Stimulated activated CD4-positive, alpha-beta T cell treated with anti-CD3 and anti-CD28 coated beads, Interleukin-12 subunit alpha, Interleukin-12 subunit beta, amount 100 ng/mL, for 48 hours (primary cell): ENCODE measurements at places on chromosomes 4 and X.

DNA sequence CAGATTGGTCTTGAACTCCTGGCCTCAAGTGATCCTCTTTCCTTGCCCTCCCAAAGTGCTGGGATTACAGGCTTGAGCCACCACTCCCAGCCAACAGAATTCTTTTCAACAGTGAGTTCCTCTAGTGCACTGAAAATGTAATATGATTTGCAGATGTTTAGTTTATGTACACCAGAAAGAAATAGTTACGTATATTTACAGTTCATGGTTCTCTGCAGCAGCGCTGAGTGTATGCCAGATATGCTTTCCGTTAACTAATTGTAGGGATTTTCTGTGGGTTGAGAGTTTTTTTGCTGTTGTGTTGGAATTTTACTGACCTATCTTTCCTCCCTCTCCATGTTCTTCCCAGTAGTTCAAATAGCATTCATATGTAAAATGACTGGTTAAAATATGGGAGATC lies 44.0 kb downstream of the GAB1 start:
- no peak for DNase-seq

DNA sequence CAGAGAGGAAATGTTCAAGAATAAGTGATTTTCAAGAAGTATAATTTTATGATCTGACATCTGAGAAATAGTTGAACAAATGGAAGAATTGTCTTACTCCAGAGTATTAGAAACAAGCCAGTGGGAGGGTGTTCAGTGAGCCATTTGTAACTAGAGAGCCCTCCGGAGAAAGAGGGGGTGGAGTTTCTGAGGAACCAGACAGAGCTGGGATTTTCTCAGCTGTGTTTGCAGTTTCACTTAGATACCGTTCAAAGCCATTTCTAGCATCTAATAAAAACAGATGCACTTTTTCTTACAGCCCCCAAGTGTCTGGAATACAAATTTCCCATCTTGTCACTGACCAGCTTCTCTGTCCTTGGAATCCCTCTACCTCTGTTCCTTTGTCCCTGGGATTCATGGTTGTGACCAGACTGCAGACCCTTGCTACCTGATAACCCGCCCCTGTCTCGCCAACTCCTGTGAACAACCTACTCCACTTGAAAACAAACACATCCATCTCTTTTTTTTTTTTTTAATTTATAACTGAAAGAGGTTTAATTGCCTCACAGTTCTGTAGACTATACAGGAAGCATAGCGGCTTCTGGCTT lies 132.8 kb upstream of the KLF3 start:
- no peak for DNase-seq

DNA sequence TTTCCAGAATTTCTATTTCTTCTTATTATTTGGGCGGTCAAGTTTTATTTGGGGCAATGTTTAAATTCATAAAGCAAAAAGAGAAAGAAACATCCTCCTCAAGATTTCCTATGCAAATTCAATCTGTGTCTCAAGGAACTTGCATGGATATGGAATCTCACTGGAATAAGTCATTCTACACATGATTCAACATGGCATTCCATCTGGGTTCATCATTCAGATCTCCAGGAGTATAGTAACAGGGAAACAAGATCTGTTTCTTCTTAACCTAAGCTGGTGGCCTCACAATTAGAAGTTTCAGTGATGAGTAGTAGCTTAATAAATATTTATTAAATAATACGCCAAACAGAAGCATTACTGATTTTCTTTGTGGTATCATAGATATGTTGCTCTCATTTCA lies 19.8 kb downstream of the KLHL34 start:
- no peak for DNase-seq

DNA sequence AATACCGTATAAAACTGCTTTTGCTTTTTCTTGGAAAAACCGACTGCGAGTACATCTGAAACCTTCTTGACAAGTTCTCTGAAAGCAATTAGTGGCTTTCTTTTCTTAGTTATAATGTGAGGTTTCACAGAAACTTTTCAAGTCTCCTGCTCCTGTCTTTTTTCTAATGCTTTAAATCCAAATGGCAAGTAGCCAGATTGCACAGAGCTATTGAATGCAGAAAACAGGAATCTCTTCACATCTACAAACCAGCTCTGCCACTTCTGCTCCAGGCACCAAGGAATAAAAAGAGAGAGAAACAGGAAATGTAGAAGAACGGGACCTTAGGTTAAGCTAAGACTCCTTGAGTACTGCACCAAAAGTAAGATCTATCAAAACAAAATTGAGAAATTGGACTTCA lies 267.3 kb upstream of the TET2 start:
- DNase-seq = no peak

- no peak for DNase-seq
Observed at GRCh38 chrX:13288671-13289070, 31.2 kb downstream of the ATXN3L start.

DNA sequence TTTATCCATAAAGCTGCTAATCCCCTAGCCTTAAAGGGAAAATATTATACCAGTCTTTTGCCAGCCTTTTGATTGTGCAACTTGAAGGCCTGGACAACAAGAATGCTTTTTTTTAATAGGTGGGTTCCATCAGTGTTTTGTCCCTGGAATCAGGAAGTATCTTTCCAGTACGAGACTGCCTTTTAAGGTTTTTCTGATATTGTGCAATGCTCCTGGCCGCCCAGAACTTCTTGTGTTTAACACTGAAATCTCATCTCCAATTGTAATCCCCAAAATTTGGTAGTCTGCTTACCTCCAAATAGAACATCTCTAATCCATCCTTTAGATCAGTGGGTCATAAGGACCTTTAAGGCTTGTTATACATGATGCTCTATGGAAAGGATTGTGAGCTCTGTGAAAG lies 256.7 kb downstream of the NAF1 start:
- DNase-seq = no peak

GRCh38 chr4:158006990-158007389 lies 165.8 kb downstream of the GASK1B start:
- DNase-seq = no peak

GRCh38 chr4:128346054-128346716 lies 58.6 kb upstream of the PGRMC2 start:
- no peak for DNase-seq

DNA sequence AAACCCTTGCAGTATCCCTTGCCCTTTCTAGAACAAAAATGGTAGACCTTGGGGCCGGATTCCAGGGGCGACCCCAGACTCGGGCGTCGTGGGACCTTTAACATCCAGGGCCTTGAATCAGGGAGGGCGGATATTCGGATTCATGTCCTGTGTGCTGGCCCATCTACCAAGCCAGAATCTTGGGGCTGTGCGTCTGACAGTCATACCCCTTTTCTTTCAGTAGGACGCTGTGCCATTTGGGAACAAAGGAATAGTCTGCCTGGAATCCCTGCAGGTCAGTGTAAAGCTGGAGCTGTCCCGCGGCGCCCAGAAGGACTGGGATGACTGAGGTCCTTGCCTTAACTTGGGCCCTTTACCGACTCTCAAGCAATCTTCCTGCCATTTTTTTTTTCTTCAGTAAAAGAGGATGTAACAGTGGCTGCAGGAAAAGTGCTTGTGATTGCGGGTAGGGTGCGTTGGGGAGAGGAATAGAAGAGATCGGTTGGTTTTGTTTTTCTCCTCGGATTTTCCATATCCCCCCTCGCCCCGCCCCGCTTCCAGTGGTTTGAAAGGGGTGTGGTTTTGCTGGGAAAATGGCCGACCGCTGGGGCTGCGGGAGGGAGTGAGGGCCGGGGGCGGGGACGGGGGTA lies 518 bp downstream of the ARMCX1 start:
- DNase-seq = no peak

DNA sequence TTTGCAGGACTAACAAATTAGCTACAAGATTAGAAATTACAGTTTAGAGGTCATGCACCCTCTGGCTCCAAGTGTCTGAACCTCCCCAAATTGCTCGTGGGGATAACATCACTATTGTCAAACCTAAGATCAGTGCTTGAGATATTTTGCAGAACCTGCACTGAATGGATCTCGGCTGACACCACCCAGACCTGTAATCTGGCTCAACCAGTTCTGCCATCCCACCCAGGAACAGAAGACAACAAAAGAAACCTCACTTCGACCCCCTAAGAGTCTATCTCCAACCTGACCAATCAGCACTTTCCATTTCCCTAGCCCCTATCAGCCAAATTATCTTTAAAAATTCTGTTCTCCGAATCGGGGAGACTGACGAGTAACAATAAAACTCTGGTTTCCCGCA lies 318.7 kb downstream of the NAP1L3 start:
- no peak for DNase-seq

GRCh38 chr4:80266902-80267380 lies 477 bp downstream of the FGF5 start:
- no peak for DNase-seq

- DNase-seq = no peak
Observed at GRCh38 chr4:69471639-69472038, 24.1 kb downstream of the UGT2B4 start.

GRCh38 chrX:12118134-12118533 lies 20.1 kb upstream of the FRMPD4 start:
- no peak for DNase-seq

DNA sequence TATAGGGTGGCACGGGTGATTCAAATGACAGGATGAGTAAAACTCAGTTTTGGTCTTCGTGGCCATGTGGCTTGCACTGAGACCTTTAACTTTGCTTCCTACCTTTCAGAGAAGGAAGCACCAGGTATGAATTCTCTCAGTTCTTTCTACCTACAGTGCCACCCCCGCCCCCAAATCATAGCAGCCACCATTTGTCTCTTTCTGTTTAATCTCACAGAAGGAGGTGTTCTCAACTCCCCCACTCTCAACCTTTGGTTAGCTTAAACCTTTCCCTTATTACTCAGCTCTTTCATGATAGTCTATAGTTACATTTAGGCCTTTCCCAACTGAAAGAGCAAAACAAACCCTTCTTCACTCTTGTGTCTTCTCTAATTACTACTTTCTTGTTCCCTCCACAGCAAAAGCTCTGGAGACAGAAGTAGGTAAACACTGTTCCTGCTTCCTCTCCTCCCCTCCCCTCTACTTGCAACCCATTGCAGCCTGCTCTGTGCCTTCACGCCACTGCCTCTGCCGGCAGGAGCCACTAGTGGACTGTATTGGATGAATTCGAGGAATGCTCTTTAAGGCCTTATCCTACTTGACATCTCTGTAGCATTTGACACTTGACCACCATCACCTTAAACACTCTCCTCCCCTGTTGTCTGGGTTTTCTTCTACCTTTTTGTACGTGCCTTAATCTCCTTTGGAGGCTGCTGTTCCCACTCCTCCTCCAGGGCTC lies 123.7 kb downstream of the AFF1 start:
- DNase-seq = peak; percentile 41

GRCh38 chr4:86641516-86642090 lies 47.5 kb downstream of the PTPN13 start:
- no peak for DNase-seq

- no peak for DNase-seq
Observed at GRCh38 chr4:41322617-41323016, 65.9 kb downstream of the UCHL1 start.

- no peak for DNase-seq
Observed at GRCh38 chr4:164892018-164892417, 15.0 kb downstream of the APELA start.

- no peak for DNase-seq
Observed at GRCh38 chr4:9970399-9971011, 50.8 kb downstream of the SLC2A9 start.

DNA sequence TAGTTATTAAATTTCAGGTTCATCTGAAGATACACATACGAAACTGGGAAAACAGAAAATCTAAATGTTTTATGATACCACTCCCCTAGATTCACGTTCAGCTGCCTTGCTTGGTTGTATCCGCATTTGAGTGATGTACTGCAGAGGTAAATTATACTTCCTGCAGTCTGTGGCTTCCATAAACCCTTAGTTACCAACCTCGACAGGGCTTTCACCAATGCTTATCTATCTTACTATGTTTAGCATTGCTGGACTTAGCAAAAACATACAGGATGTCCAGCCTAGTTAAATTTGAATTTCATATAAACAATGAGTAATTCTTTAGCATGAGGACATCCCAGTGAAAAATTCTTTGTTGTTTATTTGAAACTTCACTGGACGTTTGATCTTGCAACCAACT lies 108.8 kb downstream of the TMA16 start:
- DNase-seq = no peak

DNA sequence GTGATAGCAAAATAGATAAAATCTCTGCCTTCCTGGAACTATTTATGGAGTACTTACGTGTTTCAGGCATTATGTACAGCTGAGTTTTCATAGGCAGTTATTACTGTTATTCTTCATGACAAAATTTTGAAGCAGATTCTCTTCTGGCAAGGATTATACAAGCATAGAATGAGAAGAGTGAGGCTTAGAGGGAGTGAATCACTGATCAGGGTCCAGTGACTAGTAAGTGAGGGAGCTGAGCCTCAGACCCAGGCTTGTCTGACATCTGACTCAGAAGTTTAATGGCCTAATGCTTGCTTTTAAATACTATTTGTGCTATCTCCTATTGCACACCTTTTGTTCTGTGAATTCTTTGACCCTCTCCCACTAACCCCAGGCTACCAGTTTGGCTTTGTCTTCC lies 110.6 kb downstream of the DTHD1 start:
- DNase-seq = no peak

- no peak for DNase-seq
Observed at GRCh38 chrX:47804315-47804714, 32.4 kb upstream of the ZNF81 start.

GRCh38 chr4:76504613-76505465 lies 69.8 kb downstream of the SHROOM3 start:
- DNase-seq = no peak

- DNase-seq = no peak
Observed at GRCh38 chr4:61204353-61205060, 4.4 kb downstream of the ADGRL3 start.

DNA sequence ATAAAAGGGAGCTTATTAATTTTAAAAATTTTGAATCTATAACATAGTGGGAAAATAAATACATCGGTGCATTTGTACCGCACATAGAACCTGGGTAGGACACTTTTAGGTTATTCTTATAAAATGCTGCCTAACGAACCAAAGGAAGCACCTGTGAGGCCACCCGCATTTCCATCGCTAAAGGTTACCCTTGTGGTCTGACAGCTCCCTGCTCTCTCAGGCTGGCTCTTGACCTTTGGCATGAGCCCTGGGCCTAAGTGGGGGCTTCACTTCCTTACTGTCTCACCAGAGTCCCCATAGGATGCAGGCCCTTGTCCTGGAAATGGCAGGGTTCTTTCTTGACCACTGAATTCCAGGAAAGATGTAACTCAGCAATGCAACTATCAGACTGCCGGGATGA lies 46.0 kb downstream of the HADH start:
- DNase-seq = no peak

GRCh38 chrX:49884290-49884862 lies 5.1 kb downstream of the USP27X start:
- no peak for DNase-seq

- DNase-seq = no peak
Observed at GRCh38 chrX:65769564-65770292, 102.3 kb downstream of the MSN start.

GRCh38 chr4:152458801-152459302 lies 77.0 kb downstream of the FBXW7 start:
- no peak for DNase-seq

DNA sequence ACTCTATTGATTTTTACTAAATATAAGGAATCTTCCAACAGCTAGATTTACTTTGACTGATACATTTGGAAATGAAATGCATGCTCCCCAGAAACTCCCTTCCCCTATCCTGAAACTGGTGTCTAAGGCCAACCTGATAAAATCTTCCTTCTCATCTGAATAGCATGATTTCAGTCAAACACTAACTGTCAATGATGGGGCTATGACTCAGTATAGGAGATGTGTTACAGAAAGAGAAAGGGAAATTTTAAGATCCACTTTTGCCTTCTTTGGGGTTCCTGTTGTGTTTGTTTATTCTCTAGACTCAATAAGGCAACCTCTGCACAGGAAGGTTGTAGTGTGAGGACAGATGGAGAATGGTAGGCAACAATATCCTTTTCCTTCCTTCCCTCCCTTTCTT lies 160.7 kb downstream of the MOSPD2 start:
- DNase-seq = no peak

GRCh38 chr4:157043131-157043530 lies 32.8 kb upstream of the GLRB start:
- no peak for DNase-seq
